ENCODE measurements at places on chromosomes 5 and 9. TPM values are rescaled to one million over a fixed set of nuclear protein-coding genes. Genes with fewer than 3 reads are reported as not detected.

DNA sequence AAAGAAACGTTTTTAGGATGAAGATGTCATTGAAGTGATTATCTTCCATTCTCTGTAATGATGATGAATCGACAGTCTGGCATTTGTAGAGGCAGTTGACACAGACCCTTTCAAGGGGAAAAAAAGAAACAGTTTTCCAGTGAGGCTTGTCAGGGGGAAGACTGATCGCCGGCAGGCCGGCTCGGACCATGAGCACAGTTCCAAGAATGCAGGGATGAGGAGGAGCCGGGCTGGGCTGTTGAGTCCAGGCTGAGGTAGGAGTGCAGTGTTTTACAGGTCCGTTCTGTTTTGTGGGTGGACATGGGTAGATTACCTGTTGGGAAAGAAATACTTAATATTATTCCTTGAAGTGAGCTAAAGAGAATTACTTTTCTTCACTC lies 194.6 kb downstream of the AOPEP start:
- H3K36me3 ChIP-seq = no peaks in the 10 kb centered on the region
- DNase-seq = peak; percentile 84
- peaks cover 35% of the 10 kb centered on the region for H3K4me1 ChIP-seq
- H3K27ac ChIP-seq = peak overlapping the region; percentile 87

- no peaks in the 10 kb centered on the region for H3K27me3 ChIP-seq
- H3K4me1 ChIP-seq = peaks cover 6% of the 10 kb centered on the region
- H3K4me3 ChIP-seq = no peak overlapping the region
- no peak for DNase-seq
- H3K36me3 ChIP-seq = peaks cover 3% of the 10 kb centered on the region
Observed at GRCh38 chr5:134406390-134406789, 5.3 kb downstream of the CDKN2AIPNL start.

GRCh38 chr9:121744687-121745395 lies 93.4 kb downstream of the DAB2IP start:
- no peaks in the 10 kb centered on the region for H3K27me3 ChIP-seq
- H3K27ac ChIP-seq = peak overlapping the region; percentile 96
- peaks cover 48% of the 10 kb centered on the region for H3K4me1 ChIP-seq
- DNase-seq = peak; percentile 39
- H3K36me3 ChIP-seq = no peaks in the 10 kb centered on the region

NUTM2F gene
- not detected for total RNA-seq

GRCh38 chr9:97803167-97804058 lies 49.6 kb upstream of the FOXE1 start:
- no peak overlapping the region for H3K27ac ChIP-seq
- peak overlapping the region; percentile 71 for H3K4me3 ChIP-seq
- peak; percentile 82 for DNase-seq
- H3K27me3 ChIP-seq = peaks cover 3% of the 10 kb centered on the region
- no peaks in the 10 kb centered on the region for H3K36me3 ChIP-seq

GRCh38 chr5:119332208-119332607 lies 23.6 kb upstream of the TNFAIP8 start:
- no peak overlapping the region for H3K4me3 ChIP-seq
- peaks cover 9% of the 10 kb centered on the region for H3K4me1 ChIP-seq
- no peaks in the 10 kb centered on the region for H3K36me3 ChIP-seq
- no peak for DNase-seq
- no peaks in the 10 kb centered on the region for H3K27me3 ChIP-seq
- no peak overlapping the region for H3K27ac ChIP-seq

IFNK gene
- total RNA-seq = not detected

DNA sequence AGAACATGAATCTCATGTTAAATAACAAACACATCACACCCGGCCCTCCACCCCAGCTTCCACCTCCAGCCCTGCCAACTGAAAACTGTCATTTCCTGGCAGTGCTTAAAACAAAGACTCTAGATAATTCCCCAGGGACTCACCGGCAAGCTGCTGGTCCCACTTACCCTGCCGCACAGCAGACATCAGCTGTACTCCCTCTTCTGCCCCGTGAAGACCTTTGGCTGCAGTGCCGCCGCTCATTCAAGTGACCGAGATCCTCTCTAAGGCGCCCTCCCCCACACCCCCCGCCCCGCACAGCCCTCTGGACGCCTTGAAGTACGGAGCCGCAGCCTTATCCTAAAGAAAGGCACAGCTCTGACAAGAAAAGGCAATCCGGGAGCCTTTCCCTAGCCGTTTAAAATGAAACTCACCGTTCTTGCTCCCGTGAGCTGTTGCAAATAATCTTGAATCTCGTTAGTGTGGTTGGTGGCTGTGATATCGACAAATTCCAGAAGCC lies 434 bp downstream of the GLRX start:
- H3K4me1 ChIP-seq = peaks cover 14% of the 10 kb centered on the region
- no peaks in the 10 kb centered on the region for H3K27me3 ChIP-seq
- H3K27ac ChIP-seq = peak overlapping the region; percentile 86
- DNase-seq = peak; percentile 85
- peaks cover 2% of the 10 kb centered on the region for H3K36me3 ChIP-seq
